Left colon (tissue), 2 donors: ENCODE measurements at places on chromosomes 3 and 15.

GRCh38 chr3:149553781-149554451 lies 79.4 kb downstream of the TM4SF4 start:
- DNase-seq: no peak

- no peak for DNase-seq
Measured at GRCh38 chr15:33468740-33469139, 158.0 kb downstream of the RYR3 start.

- no peak for DNase-seq
Measured at GRCh38 chr3:18415839-18416238, 9.3 kb downstream of the SATB1 start.

DNA sequence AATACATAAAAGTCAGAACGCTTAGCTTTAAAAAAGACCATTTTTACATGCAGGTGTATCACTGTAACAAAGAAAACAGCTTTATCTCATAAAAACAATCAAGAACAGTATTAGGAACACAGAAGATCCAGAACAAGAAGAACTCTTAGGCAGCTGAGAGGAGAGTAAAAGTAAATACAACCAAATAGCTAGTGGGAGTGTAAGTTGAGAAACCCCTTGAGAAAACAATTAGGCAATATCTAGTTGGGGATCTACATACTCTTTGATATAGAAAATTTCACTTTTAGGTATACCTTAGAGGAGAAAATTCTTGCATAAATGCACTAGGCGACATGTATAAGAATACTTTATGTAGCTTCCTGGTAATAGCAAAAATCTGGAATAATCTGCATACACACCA lies 7.5 kb downstream of the TMF1 start:
- DNase-seq: no peak

DNA sequence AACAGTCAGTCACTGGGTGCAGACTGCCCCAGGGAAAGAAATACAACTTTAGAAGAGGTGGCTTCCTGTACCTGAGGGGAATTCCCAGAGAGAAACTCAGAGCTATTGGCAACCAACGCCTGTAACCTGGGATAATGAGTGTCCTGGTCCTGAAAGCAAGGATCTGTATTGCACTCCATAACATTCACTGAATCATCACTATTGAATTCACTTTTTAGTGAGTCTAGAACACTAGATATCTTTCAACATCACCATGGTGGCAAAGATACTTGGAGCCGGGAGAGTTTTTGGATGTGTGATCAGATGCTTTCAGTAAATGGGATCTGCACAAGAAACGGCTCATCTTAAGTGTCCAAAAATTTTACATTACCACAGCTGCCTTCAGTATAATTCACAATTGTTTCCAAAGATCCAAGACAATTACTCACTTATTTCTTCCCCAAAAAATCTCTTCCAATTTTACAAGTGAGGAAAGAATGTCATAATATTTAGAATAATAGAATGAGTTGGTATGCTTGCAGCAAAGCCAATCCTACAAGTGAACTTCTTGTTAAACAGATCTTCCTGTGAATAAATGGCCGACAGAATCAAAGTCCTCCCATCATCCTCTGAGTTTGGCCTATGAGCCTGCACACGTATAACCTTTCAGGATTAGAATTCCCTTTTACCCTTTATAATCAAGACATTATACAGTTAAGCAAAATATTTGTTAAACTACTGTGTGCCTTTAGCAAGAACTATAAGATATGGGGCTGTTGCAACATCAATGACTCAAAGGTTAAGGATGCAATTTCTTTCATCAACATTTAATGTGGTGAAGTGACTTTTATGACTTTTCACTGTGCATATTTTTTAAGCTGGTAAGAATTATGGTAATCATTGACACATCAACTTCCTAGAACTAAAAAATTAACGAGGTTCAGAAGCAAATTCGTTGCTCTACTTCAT lies 243.3 kb upstream of the COL8A1 start:
- no peak for DNase-seq

DNA sequence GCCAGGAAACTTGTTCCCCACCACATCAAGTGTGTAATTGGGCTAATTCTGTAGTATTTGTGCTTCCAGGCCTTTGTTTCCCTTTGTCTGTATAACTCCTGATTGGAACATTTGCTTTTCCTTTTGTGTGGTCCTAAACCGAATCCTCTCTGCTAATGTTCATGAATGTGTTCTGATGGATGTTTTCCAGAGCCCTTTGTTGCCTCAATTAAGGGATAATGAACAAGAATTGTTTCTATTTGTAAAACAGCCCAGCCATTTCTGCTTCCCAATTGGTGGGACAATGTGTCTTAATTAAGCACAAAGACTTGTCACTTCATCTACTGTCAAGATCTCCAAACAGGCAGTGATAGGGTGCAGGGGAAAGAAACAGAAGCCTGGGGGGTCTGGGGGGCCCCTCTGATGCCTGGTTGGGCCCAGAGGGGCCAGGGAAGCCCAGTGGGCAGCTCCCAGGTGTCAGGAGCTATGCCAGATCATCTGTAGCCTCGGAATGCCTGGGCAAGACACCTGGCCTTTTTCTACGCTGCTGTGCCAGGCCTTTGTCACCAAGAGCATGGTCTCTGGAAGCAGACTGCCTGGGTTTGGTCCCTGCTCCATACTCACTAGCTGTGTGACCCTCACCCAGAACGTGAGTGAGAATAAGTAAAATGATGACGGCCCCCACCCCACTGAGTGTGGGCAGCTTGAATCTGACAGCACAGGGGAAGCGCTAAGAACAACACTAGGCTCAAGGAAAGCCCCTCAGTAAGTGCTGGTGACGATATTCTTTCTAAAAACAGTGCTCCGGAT lies 116.6 kb upstream of the PRR20G start:
- DNase-seq: no peak

- DNase-seq: no peak
Measured at GRCh38 chr15:77773903-77774302, 141.2 kb upstream of the LINGO1 start.

DNA sequence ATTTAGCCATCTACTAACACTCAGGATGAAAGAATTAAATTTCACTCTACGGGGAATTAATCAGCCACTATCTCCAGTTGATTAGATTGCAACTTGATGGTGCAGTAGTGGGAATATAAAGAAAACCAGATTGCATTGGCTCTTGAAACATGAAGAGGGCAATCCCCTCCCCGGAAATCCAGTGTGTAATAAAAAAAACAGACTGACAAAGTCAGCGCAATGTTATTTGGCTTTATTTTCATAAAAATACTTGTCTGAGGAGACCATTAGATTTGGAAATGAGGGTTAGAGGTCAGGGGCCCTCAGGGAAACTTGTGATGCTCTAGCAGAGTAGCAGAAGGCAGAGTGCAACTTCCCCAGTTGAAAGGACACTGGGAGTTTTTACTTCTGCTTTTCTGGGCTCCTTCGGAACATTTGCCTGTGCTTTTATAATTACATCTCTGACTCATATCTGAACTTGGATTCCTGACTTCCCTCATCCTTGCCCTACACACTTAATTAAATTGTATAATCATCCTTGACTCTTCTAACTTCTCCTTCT lies 326.8 kb downstream of the TUSC7 start:
- DNase-seq: peak; percentile 36

GRCh38 chr3:10390641-10391373 lies 69.9 kb upstream of the SEC13 start:
- DNase-seq: no peak

- no peak for DNase-seq
Measured at GRCh38 chr3:150736903-150737832, 25.8 kb downstream of the SIAH2 start.

GRCh38 chr3:175279457-175279856 lies 420.3 kb downstream of the NAALADL2 start:
- DNase-seq: no peak

DNA sequence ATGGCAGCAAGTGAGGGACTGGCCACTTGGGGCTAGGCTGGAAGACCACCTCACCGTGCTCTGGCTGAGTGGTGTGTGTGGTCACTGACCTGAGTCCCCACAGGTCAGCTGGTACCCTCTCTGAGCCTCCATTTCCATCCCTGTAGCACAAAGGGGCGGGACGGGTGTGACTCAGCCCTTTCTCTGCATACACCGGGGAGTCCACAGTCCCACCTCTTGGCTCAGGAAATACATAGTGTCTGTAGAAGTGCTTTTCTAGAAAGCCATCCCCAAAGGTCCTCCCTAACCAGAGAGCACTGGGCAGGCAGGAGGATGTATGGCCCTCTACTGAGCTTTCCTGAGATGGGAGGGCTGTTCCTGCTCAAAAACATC lies 27.2 kb downstream of the WNT7A start:
- DNase-seq: no peak

GRCh38 chr3:161150001-161150525 lies 44.9 kb upstream of the B3GALNT1 start:
- no peak for DNase-seq

DNA sequence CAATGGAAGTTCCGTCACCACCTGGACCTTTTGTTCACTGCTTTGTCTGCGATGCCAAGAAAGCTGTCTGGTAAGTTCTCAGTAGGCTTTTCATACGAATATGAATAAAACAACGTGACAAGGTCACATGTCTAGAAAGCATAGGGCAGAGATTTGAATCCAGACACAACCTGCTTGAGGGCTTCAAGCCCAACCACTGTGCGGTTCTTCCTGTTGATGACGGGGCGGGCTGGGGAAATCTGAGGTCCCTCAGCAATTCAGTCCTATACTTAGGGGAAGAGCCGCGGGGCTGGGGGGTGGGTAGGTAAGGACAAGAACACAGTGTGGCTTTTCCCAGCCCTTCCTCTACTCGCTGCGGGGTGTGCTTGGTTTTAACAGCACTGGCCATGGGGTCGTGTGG lies 32.4 kb upstream of the SMAD3 start:
- no peak for DNase-seq

DNA sequence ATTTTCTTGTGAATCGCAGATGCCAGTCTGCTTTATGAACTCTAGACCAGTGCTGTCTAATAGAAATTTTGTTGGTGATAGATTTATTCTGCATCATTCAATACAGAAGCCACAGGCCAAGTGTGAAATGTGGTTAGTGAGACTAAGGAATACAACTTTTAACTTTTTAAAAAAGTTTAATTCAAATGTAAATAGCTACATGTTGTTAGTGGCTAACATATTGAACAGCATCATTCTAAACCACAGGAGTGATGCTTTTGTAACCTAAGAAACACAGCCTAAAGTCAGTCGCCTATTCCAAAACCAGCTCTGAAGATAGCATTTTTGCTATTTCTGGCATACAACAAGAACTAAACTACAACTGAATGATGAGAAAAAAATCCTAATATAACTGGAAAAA lies 164.8 kb upstream of the CBLB start:
- no peak for DNase-seq

DNA sequence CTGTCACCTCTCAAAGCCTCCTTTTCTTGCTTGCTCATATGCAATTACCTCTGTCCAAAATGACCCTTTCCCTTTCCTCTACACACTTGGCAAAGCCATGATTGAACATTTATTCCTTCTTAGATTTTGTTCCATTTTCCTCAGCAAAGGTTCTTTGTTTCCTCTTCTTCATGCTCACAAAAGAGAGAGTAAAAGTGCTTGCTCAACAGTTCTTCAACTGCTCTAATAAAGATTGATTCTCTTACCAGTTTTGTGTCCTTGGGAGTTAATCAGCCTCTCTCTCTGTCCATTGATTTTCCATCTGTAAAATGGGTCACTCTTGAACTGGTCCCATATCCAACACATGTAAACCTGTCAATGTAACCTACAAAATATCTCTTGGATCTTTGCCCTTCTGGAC lies 186.4 kb downstream of the WNT5A start:
- no peak for DNase-seq

- DNase-seq: no peak
Measured at GRCh38 chr3:13234666-13235065, 161.4 kb upstream of the IQSEC1 start.

GRCh38 chr3:58874248-58874741 lies 175.5 kb downstream of the CFAP20DC start:
- no peak for DNase-seq

GRCh38 chr3:110384601-110385000 lies 687.0 kb upstream of the NECTIN3 start:
- no peak for DNase-seq

DNA sequence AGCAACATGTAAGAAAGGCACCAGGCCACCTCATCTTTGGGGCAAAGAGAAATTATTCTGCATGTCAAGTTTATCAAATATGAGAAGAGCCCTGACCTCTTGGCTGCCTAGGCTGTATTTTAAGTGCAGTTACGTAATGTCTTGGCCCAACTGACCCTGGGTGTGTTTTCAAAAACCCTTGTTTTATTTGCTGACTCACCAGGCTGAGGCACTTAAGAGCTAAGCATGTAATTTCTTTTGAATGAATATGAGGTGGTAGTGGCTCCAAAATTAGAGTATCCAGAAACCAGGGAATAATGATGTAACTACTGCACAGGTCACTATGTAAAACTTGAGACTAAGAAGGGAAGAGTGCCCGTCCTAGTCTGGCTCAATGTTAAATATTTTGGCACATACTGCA lies 24.3 kb downstream of the PGPEP1L start:
- DNase-seq: no peak

DNA sequence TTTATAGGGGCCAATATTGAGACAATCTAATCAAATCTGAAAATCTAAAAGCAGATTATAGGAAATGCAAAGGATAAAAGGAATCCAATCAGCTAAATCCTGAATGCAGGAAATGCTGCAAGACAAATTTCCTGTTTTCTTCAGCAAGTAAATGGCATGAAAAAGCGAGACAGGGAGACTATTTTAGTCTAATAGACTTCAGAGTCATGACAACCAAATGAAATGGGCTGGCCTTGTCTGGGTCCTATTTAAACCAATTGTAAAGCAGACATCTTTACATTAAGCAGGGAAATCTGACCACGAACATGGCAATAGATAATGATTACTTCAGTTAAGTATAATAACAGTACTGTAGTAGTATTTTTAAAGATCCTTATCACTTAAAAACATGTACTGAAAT lies 2.1 kb downstream of the DBR1 start:
- no peak for DNase-seq

DNA sequence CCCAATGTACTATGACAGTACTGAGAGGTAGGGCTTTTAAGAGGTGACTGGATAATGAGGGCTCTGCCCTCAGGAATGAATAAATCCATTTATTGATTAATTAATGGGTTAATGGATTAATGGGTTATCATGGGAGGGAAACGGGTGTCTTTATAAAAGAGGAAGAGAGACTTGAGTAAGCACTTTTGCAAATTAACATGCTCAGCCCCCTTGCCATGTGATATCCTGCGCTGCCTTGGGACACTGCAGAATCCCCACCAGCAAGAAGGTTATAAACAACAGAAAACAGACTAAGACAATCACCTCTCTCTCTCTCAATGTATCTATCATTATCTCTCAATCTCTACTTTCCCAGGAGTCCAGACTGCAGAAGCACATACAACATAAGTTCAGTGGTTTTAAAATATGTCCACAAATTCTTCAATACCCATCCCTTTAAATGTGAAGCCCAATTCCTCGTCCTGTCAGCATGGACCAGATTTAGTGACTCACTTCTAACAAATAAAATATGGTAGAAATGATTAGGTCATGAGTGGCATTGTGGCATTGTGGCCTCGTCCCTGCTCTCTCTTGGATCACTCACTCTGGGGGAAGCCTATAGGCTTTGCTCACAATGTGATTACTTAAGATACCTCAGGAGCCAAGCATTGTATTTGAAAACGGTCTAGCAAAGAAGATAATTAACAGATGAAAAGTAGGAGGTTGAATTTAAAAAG lies 40.0 kb upstream of the IL12A start:
- no peak for DNase-seq

GRCh38 chr3:77536038-77536775 lies 496.3 kb downstream of the ROBO2 start:
- no peak for DNase-seq

GRCh38 chr3:45507820-45508317 lies 86.7 kb upstream of the LIMD1 start:
- no peak for DNase-seq
